Activated naive CD8-positive, alpha-beta T cell treated with anti-CD3 and anti-CD28 coated beads, Interleukin-2, amount 10 ng/mL, durations not matched to agents 7 days and 5 days (primary cell): ENCODE measurements at places on chromosomes 6 and 20. TPM values are rescaled to one million over a fixed set of nuclear protein-coding genes. Genes with fewer than 3 reads are reported as not detected.
A peak's percentile ranks its signal among the peaks of the same experiment; 100 is the strongest.

The HLA-G gene
- 1.6 TPM for total RNA-seq

DNA sequence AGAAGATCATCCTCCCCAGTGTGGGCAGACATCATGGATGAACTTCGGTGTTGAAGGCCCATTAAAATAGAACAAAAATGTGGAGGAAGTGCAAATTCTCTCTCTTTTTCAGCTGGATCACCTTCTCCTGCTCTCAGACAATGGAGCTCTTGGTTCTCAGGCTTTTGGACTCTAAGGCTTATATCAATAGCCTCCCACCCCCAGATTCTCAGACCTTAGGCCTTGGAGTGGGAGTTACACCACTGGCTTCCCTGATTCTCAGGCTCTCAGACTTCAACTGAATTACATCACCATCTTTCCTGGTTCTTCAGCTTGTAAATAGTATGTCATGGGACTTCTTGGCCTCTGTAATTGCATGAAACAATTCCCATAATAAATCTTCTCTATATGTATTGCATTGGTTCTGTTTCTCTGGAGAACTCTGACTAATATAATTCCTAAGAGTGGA is 36.6 kb downstream of the NSFL1C start:
- no peak overlapping the region for H3K27ac ChIP-seq
- H3K27me3 ChIP-seq = peaks cover 25% of the 10 kb centered on the region
- DNase-seq = no peak
- H3K4me3 ChIP-seq = no peak overlapping the region

- no peaks in the 10 kb centered on the region for H3K27me3 ChIP-seq
- H3K36me3 ChIP-seq = no peaks in the 10 kb centered on the region
- no peak overlapping the region for H3K27ac ChIP-seq
- no peak overlapping the region for H3K4me3 ChIP-seq
Measured at GRCh38 chr6:67884442-67884841, 750.6 kb upstream of the ADGRB3 start.

The AK9 gene
- 8.2 TPM for total RNA-seq

The MATN4 gene
- 0.14 TPM for total RNA-seq

GRCh38 chr6:23097566-23097965 is 528.2 kb downstream of the HDGFL1 start:
- no peak overlapping the region for H3K4me3 ChIP-seq
- H3K36me3 ChIP-seq = no peaks in the 10 kb centered on the region
- DNase-seq = no peak
- no peaks in the 10 kb centered on the region for H3K27me3 ChIP-seq

- DNase-seq = no peak
- peak overlapping the region; percentile 58 for H3K4me3 ChIP-seq
- peaks cover 2% of the 10 kb centered on the region for H3K36me3 ChIP-seq
- peak overlapping the region; percentile 0 for H3K27ac ChIP-seq
- peaks cover 32% of the 10 kb centered on the region for H3K4me1 ChIP-seq
- peaks cover 48% of the 10 kb centered on the region for H3K27me3 ChIP-seq
Measured at GRCh38 chr6:32794510-32794909, 22.3 kb downstream of the HLA-DOB start.

DNA sequence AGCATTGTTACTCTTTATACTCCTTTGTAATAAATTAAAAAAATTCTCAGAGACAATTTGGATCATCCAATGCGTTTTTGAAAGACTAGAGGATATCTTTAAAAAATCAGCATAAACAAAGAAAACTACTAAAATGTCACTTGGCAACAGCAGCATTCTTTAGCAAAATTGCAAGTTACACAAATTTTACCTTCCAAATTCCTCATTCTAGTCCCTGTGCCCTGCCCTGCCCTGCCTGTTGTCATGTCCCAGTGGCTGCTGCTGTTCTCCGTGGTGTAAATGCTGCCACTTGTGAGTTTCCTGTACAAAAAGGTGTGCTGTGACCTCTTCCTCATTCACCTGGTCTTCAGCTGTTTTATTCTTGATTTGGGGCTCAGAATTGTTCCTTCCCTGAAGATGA is 83.2 kb downstream of the CDC5L start:
- H3K27me3 ChIP-seq = peaks cover 14% of the 10 kb centered on the region
- H3K36me3 ChIP-seq = no peaks in the 10 kb centered on the region
- no peak overlapping the region for H3K4me3 ChIP-seq
- DNase-seq = no peak
- H3K27ac ChIP-seq = no peak overlapping the region

GRCh38 chr6:64672651-64673050 is 1034.4 kb downstream of the EYS start:
- no peak for DNase-seq
- H3K4me3 ChIP-seq = no peak overlapping the region
- no peaks in the 10 kb centered on the region for H3K27me3 ChIP-seq
- no peaks in the 10 kb centered on the region for H3K4me1 ChIP-seq
- H3K36me3 ChIP-seq = no peaks in the 10 kb centered on the region

DNA sequence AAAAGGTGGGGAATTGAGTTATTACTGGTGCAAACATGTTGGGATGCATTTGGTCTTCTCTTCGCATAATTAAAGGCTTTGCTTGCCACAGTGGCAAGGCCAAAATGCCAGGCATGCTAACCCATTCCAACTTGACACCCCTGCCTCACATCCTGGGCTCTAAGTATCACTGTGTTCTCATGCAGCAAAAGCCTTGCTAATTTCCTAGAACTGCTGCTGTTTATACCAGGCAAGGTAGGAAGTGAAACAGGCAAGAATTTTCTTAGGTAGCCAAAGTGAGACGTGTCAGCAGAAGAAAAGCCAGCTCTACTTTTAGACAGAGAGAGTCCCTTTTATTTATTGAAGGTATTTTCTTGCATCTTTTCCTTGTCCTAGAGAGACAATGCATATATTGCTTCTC is 41.2 kb downstream of the LYRM2 start:
- DNase-seq = no peak
- peaks cover 45% of the 10 kb centered on the region for H3K4me1 ChIP-seq
- peak overlapping the region; percentile 59 for H3K4me3 ChIP-seq
- peaks cover 25% of the 10 kb centered on the region for H3K36me3 ChIP-seq
